Inflammatory macrophage (primary cell): ENCODE measurements at places on chromosomes 7 and 10.
A peak's percentile ranks its signal among the peaks of the same experiment; 100 is the strongest.

DNA sequence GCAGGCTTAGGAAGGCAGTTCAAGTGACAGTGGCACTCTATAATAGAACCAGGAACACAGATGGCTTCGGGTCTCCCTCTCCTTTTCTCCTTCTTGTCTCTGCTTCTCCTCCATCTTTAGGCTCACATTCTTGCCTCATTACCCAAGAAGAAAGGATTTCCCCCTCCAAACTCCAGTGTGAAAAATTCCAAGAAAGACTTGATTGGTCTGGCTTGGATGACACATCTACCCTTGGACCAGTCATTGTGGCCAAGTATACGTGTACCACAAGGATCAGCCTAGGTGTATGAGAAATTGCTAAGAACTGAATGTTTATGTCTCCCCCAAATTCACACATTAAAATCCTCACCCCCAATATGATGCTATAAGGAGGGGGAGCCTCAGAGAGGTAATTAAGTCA, 53.9 kb downstream of the PRTFDC1 start:
- no peak for DNase-seq

GRCh38 chr7:45650404-45651394, 76.5 kb downstream of the ADCY1 start:
- DNase-seq: no peak

DNA sequence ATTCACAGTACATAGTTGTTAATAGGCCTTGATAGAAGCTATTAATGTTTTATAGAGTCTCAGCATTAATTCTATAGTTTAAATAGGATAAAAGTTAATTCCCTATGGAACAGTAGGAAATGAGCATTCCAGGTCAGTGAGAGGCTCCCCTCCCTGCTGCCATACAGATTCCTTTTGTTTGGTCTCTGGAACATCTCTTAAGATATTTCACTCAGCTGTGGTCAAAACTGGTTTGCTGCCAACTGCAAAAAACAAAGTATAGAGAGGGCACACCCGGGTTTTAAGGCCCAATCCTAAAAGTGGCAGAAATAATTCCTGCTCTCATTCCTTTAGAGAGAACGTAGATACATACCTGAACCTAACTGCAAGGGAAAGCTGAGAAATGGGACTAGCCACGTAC, 51.3 kb downstream of the MDFIC start:
- no peak for DNase-seq

DNA sequence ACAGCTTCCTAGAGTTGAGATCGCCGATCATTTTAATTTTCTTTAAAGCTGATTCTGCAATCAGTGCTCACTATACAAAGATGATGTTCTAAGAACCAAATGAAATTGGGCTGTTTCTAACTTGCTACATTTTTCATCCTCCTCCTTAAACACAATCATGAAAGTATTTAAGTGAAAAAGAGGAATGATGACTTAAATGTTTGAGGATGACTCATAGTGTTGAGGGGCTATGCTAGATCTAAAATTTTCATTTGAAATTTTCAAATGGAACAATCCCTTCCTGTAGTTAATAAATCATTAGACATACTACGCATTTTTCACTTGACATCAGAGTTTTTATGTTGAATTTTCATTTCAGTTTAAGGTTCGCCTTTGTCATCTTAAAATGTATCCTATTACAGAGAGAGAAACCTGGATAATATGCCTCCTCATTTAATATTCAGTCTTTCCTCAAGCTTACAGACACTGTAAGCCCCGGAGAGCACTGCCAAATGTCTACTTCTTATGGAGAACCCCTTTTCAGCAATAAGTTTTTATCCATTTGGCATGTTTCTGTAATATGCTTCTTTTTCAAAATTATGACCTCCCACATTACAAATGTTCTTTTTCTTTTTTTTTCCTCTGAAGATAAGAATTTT, 499.6 kb downstream of the MAGI2 start:
- no peak for DNase-seq

DNA sequence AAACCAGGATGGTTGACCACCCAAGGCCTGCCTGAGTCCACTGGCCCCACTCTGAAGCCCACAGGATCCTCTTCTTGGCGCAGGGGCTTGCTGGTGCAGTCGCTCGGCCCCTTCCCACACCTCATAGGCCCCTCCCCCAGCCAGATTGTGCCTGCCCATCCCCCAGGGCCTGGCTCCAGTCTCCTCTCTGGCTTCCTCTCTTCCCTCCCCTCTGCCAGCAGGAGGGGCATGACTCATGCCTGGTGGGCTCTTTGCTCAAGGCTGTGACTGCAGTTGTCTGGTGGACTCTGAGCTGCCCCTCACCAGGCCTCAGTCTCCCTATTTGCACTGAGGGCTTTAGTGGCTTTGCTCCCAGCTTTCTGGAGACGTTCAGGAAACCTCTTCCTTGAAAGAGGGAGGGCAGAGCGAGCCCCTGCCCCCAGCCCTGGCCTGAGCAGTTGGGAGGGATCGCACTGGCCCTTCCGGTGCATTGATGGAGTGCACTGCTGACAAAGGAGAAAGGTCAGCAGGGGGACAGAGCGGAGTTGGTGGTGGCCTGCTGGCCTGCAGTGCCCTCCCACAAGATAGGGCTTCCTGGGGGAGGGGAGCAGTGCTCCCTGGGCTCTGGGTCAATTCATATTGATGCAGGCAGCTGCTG, 60.7 kb downstream of the ZMIZ1 start:
- DNase-seq: peak; percentile 34

GRCh38 chr7:44433255-44434022, 57.0 kb downstream of the NUDCD3 start:
- DNase-seq: no peak

- DNase-seq: no peak
These were observed 6.5 kb downstream of the FAM53B start for GRCh38 chr10:124737708-124738107.

DNA sequence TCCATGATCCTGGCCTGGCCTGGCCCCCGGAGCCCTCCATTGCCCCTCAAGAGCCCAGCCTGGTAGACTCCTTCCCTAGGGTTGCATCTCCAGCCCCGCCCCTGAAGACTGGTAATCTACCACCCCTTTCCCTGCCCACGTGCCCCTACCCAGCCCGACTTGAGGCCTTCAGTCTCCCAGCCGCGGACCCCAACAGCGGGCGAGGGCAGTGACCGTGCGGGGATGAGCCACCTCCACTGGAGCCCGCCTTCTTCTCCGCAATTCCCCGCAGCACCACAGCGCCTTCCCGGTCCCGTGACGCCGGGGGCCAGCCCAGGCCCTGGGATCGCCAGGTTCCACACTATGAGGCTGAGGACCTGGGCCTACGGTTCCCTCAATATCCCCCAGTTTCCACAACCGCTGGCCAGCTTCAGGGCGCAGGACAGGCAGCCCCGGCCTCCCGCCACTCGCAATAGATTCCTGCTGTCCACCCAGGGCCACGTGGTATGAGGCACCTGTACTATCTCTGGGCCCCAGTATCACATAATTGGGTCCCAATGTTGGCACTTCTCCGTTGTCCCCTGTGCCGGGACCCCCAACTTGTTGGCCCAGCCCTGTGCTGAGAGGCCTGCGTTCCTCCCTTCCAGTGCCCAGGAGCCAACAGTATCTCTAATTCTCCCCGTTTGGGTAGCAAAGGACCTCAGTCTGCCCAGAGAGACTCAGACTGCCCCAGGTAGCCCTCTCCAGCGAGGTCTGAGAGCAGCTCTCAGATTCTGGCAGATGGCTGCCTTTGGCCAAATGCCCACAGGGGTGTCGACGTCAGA, 1.1 kb upstream of the GPRIN2 start:
- DNase-seq: no peak

- no peak for DNase-seq
These were observed 873.9 kb downstream of the GRID1 start for GRCh38 chr10:85492684-85493083.

DNA sequence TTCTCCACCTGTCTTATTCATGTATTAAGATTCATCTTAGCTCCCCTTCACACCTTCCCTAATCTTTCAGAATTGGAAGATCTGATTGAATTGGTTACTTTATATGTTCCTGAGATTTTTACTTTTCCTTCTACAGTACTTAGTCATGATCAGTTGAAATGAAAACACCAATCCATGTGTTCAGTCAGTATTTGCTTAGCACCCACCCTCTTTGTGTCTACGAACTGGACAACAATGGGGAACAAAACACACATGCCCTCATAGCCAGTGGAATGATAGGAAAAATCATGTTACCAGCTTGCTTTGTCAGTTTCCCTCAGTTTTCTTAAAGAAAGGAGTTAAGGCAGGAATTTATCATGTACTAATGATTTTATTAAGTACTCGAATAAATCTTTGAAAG, 2.0 kb downstream of the MASTL start:
- DNase-seq: no peak

- DNase-seq: no peak
These were observed 9.3 kb downstream of the YKT6 start for GRCh38 chr7:44210107-44210506.

DNA sequence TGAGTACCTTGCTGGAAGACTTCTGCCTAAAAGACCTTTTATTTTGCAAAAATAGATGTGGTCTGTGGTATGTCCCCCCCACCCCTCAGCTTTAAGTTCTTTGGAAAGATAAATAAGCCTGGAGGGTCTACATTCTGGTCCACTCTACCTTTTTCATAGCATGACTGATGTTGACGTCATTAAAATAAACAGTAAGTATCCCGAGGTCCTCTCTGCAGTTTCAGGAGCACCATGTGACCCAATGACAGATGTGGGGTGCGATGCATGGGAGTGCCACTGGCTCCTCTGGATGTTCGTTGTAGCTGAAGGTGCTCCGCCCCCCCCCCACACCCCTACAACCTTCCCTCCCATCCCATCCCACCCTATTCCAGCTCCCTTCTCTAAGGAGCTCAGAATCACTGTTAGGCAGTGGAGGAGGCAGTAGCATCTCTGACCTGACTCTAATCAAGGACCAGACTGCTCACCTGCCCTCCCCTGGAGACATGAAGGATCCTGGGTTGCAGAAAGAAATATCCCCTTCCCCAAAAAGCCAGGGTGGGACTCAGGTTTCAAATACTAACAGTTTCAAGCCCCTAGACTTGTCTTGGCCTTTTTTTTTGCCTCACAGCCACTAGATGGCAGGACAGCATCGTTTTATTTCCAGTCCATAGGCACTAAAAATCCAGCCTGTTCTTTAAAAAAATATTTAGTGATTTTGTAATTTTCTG, 25.1 kb downstream of the CASP7 start:
- DNase-seq: peak; percentile 30

GRCh38 chr10:61364619-61365018, 88.6 kb downstream of the TMEM26 start:
- no peak for DNase-seq

- DNase-seq: no peak
These were observed at the start of gene CLDN4 for GRCh38 chr7:73830681-73831583. CLDN4 (plus strand) TSS chr7:73830996; CDS start chr7:73831202, 206 bp downstream.

GRCh38 chr7:149196151-149196704, 882 bp downstream of the ZNF282 start:
- no peak for DNase-seq

GRCh38 chr7:2521341-2521745, 1.8 kb downstream of the LFNG start:
- DNase-seq: no peak

GRCh38 chr7:138610671-138611170, 90.4 kb downstream of the SVOPL start:
- no peak for DNase-seq

GRCh38 chr7:128322040-128322643, 21.6 kb downstream of the RBM28 start:
- peak; percentile 45 for DNase-seq

DNA sequence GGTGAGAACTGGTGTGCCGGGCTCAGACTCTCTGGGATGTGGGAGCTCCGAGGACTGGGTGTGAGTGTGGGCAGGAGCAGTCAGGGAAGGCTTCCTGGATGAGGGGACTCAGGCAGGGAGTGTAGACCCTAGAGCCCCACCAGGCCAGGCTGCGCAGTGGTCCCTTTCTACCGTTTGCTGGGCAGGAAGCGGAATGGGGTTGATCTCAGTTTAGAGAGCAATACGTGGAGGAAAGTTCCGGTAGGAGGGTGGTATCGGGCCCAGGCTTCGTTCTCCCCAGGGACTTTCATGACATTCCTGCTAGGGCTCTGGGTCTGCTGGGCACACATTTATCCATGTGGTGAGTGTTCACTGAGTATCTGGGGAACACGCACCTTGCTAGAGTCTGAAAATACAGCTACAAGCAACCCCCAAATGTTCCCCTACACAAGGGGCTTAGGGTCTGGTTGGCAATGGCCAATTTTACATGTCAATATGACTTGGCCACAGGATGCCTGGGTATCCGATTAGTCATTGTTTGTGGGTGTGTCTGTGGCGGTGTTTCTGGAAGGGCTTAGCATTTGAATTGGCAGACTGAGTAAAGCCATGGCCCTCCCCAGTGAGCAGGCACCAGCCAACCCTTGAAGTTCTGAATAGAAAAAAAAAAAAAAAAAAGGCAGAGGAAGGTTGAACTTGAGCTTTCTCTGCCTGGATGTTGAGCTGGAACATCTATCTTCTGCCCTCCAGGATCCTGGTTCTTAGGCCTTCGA, 20.8 kb downstream of the GHRHR start:
- no peak for DNase-seq

GRCh38 chr7:45324683-45325237, 167.2 kb downstream of the RAMP3 start:
- DNase-seq: no peak

DNA sequence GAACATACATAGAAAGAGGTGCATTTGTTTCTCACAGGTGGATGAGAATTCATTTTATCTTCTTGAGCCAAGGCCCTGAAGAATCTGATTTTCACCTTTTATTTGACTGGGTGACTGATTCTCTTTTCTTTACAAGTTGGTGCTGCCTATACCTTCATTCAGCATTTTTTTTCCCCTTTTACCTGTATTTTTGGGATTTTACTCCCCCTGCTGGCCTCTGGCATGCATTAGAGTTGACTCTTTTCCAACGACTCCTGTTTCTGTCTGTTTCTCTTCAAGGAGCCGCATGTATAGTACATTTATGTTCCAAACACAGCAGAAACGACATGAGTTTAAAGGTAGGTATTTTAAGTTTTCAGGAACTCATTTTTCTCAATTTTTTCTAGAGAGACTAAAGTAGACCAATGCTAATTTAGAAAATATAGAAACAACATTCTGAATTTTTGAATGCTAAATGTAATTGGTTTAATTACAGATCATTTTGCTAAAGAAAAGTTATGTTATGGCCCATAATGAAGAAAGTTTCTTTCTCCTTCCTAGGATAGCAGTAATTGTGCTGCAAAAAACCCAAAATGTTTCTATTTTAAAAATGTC, 149.8 kb upstream of the HDAC9 start:
- DNase-seq: peak; percentile 38

GRCh38 chr10:132571650-132572544, 34.3 kb downstream of the INPP5A start:
- DNase-seq: no peak

DNA sequence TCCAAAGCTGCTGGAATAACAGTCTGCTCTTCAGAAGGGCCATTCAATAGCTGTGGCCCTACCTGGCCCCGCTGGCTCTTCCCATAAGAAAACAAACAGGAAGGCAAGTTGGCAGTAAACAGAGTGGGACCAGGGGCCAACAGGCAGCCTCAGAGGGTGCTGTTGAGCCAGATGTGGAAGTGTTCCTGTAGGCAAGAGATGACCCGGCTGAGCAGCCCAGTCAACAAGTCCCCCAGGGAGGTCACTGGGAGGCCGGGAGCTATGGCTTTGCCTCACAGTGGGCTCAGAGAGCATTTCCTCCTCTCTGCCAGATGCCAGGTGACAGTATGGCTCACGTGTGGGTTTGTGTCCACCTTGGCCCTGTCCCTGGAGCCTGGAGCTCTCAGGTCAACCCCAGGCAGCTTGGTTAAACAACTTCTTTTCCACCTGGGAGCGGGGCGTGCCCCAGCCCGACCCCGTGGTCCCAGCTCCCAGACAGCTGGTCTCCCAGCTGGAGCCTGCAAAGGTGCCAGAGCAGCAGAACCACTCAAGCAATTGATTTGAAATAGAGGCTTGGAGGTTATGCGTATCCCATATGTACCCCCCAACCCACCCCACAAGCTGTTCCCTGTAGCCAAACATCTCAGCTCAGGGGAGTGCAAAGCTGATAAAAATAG, 33.8 kb upstream of the LOXL4 start:
- DNase-seq: no peak
